ENCODE measurements at places on chromosomes 6 and 20. TPM values are rescaled to one million over a fixed set of nuclear protein-coding genes. Genes with fewer than 3 reads are reported as not detected.

PRKN gene
- 1.7 TPM for total RNA-seq

GRCh38 chr6:131731224-131731623 lies 20.4 kb upstream of the CTAGE9 start:
- no peak overlapping the region for H3K4me3 ChIP-seq
- no peaks in the 10 kb centered on the region for H3K36me3 ChIP-seq
- no peak overlapping the region for H3K27ac ChIP-seq
- H3K4me1 ChIP-seq, result no peaks in the 10 kb centered on the region
- DNase-seq, result no peak

DNA sequence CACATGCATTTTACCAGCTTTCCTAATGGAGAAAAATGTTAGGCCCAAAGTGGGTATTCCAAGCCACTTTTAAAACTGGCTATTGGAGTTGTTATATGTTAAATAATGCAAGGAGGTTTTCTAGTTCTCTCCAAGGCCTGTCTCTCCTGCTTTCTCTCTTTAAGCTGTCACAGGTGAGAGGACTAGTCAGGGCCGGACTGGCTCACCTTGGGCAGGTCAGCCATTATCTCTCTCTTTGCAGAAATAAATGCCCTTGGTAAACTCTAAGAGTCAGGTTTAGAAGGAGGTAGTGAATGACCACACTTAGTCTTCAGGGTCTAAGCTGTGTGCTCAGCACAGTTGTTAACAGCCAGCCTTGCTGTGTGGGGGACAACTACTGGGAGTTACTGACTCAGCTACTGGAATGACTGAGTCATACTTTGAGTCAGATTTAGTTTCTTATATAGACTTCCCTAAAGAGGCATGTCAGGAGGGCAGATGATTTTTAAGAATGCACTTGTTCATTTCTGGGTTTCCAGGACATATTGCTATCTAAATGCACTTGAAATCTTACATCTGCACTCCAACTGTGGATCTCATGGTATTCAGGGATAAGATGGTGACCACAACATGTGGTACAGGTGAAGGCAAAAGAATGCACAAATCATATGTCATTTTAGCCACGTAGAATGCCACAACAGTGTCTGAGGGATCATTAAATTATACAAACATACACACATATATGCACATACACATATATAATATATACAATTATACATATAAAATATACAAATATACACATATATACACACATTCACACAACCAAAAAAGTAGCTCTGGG lies 719.4 kb downstream of the EPM2A start:
- no peaks in the 10 kb centered on the region for H3K27me3 ChIP-seq
- no peak for DNase-seq
- peaks cover 3% of the 10 kb centered on the region for H3K4me1 ChIP-seq
- no peaks in the 10 kb centered on the region for H3K36me3 ChIP-seq
- H3K27ac ChIP-seq, result no peak overlapping the region
- H3K4me3 ChIP-seq, result no peak overlapping the region

GRCh38 chr6:41228616-41229015 lies 467 bp downstream of the TREML4 start:
- H3K4me1 ChIP-seq, result no peaks in the 10 kb centered on the region
- H3K4me3 ChIP-seq, result no peak overlapping the region
- no peak for DNase-seq

CGA gene
- total RNA-seq, result not detected

DNA sequence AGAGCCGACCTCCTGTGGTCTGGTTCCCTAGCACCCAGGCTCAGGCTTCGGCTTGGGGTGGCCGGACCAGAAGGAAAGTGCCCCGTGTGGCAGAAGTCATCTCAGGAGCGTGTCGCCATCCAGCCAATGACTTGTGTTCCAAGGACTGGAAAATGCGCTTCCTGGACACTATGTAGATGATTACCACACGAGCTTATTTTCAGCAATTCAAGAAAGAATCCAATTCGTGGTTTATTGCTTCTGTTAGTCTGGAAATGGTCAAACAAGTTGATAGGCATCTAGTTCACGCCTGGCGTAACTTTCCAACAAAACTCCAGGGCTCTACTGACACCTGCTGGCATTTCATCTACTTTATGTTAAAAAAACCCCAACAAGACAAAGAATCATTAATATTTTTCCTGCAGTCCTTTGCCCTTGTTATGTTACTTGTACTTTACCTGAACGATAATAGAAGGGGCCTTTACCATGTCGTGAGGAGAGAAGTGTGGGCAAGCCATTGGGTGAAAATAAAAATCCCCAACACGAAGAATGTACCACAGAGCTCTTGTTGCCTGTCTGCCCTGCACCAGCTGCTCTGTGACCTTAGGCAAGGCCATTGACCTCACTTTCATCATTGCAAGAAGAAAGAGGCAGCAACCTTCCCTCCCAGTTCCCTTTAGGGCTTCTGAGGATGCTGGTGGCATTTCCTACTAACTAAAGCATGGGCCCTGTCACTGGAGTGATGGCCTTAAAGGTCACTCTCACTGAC lies 154.7 kb upstream of the LAMP5 start:
- no peak overlapping the region for H3K4me3 ChIP-seq
- H3K4me1 ChIP-seq, result no peaks in the 10 kb centered on the region
- H3K27ac ChIP-seq, result no peak overlapping the region
- no peaks in the 10 kb centered on the region for H3K27me3 ChIP-seq
- H3K36me3 ChIP-seq, result no peaks in the 10 kb centered on the region
- no peak for DNase-seq

- no peaks in the 10 kb centered on the region for H3K36me3 ChIP-seq
- no peaks in the 10 kb centered on the region for H3K4me1 ChIP-seq
- H3K27ac ChIP-seq, result no peak overlapping the region
- H3K4me3 ChIP-seq, result no peak overlapping the region
Observed at GRCh38 chr6:107603006-107603370, 113.1 kb downstream of the SOBP start.

DNA sequence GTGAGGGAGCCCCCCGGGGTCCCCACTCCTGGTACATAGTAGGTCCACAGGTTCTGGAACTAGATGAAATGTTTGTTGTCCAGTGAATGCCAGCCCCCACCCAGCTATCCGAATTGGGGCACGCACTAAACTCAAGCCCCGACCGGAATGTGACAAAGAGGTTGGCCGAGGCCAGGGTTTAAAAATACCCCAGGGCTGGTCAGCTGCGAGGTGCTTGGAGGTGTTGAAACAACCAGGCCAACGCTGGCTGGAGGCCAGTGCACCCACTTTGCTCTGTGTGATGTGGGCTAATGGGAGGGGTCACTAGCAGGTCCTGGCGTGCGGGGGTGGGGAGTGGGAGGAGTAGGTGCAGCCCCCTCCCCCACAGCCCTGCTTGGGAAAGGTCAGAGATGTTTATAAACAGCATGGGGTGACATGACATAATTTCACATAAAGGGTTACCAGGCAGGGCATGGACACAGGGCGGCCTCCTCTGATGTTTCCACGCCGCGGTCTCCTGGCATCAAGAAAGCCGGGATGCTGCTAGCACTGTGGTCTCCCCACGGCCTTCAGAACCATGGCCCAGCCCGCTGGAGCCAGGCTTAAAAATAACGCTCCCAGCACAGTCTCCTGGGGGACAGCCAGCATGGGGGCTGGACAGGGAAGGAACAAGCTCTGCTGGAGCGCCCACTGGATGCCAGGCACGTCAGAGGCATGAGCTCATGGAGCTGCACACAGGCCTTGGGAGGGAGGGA lies 111.2 kb upstream of the PTPN1 start:
- no peak overlapping the region for H3K4me3 ChIP-seq
- DNase-seq, result no peak
- no peak overlapping the region for H3K27ac ChIP-seq
- peaks cover 4% of the 10 kb centered on the region for H3K4me1 ChIP-seq
- no peaks in the 10 kb centered on the region for H3K27me3 ChIP-seq

DNA sequence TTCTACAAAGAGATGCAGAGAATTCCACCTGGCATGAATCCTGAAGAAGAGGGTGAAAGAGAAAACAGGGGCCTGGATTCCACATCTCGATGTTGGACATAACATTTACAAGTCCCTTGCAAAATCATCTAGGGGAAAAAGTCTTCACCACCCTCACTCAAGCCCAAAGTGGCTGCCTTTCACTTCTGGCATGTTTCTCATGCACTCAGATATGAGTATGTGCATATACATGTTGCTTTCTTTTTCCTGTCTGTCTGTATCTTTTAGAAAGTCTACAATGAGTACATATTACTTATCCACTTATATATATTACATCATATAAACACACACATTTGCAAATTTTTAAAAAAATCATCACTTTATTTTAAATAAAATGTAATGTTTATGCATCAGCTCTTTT lies 159.3 kb downstream of the KIF6 start:
- DNase-seq, result no peak
- no peak overlapping the region for H3K27ac ChIP-seq
- no peak overlapping the region for H3K4me3 ChIP-seq

DNA sequence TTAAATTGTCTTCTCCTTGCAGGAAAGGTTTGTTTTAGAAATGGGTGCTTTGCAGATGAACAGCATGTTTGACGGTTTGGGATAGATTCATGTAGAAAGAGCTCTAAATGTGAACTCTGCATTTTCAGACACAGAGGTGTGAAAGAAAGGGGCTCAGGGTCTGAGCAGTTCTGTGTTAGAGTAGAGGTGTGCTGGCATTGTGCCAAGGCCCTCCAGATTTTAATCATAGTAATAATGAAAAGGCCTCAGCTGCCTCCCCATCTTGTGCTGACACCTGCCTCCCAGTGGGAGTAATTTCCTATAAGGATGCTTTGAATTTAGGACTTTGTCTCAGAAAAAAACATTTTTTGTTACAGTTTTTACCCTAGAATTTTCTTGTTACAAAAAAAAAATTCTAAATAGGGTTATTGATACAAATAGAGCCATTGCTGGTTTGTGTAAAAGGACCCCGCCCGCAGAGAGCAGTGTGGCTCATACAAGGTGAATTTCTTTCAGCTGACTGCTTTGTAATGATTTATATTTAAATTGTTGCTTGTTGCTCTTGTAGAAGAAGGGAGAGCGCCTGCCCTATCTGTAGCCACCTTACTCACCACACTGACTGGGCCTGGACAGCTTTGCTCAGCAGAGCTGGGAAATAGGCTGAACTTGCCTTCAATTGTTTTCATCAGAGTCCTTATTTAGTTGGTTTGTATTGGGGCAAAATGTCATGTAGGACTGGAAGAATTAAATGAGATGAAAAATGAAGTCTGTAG lies 294.5 kb downstream of the ZFAND3 start:
- no peaks in the 10 kb centered on the region for H3K36me3 ChIP-seq
- H3K4me1 ChIP-seq, result no peaks in the 10 kb centered on the region
- H3K27ac ChIP-seq, result no peak overlapping the region

DNA sequence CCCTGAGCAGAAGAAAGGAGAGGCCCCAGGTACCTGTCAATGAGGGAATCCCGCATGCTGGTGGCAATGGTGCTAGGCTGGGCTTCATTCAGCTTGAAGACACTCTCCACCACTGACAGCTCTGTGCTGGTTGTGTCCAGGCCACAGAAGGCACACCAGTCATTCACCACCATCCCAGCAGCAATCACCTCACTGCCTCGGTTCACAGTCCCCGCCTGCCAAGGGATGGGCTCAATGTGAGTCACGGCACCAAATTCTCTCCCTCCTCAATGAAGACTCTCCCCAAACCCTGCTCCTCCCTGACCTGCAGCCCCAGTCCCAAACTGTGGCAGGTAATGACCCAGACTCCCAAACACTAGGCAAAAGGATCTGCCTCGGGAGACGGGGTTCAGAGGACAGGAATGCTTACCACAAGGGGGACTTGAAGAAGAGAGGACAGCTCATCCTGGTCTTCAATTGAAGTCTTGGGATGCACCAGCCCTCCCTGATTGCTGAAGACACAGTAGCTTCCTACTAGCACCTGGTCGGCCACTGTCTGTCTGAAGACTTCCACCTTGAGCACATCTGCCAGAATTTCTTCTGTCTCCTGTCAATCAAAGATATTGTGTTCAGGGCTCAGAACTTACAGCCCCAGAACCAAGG lies 1.7 kb upstream of the MMP24OS start:
- no peak overlapping the region for H3K4me3 ChIP-seq
- no peak overlapping the region for H3K27ac ChIP-seq
- no peak for DNase-seq

- H3K4me3 ChIP-seq, result no peak overlapping the region
- H3K36me3 ChIP-seq, result no peaks in the 10 kb centered on the region
- H3K4me1 ChIP-seq, result peaks cover 47% of the 10 kb centered on the region
- H3K27me3 ChIP-seq, result no peaks in the 10 kb centered on the region
- H3K27ac ChIP-seq, result no peak overlapping the region
Observed at GRCh38 chr20:32288225-32288849, 10.9 kb downstream of the KIF3B start.

GRCh38 chr6:30829033-30829432 lies 55.3 kb upstream of the DDR1 start:
- H3K27ac ChIP-seq, result no peak overlapping the region
- DNase-seq, result no peak
- no peaks in the 10 kb centered on the region for H3K36me3 ChIP-seq
- no peak overlapping the region for H3K4me3 ChIP-seq
- no peaks in the 10 kb centered on the region for H3K4me1 ChIP-seq

ZBTB12 gene
- total RNA-seq, result 1.7 TPM

DNA sequence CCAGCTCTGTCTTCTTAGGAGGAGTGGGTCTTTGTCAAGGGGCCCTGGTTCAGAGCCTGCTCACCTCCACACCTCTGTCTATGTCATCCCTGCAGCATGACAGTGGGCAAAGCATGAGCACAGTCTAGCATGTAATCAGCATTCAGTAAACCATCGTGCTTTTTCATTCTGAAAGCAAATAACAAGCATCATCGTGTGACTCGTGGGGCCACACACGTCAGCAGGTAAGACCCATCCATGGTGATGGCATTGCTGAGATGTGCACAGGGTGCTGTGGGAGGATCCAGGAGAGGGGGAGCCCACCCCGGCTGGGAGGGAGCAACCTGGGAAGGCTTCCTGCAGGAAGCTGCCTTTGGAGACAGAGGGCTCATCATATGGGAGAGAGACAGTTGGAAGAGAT lies 106.7 kb downstream of the TMEM242 start:
- H3K4me1 ChIP-seq, result peaks cover 6% of the 10 kb centered on the region
- H3K27me3 ChIP-seq, result no peaks in the 10 kb centered on the region
- no peak overlapping the region for H3K27ac ChIP-seq

DNA sequence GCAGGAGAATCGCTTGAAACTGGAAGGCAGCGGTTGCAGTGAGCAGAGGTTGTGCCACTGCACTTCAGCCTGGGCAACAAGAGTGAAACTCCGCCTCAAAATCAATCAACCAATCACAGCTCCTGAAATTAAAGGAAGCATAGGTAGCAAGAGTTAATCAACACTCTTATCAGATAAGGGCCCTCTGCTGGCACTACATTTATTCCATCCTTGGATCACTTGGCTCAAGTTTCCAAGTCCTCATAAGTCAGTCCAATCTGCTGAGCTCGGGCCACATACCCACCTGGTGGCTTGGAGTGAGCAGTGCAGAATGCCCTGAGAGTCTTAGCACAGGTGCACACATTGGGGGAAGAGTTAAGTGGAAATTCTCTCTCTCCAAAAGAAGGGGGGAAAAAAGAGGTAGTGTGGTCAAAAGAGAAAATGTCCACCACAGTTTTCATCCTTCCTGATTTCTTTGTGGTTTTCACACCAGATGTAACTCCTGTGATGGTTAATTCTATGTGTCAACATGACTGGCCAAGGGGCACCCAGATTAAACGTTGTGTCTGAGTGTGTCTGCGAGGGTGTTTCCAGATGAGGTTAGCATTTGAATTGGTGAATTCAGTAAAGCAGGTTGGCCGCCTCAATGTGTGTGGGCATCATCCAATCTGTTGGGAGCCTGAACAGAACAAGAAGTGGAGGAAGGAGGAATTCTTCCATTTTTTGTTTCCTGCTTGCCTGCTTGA lies 14.2 kb upstream of the FAM8A1 start:
- H3K27me3 ChIP-seq, result no peaks in the 10 kb centered on the region
- no peaks in the 10 kb centered on the region for H3K36me3 ChIP-seq
- H3K4me1 ChIP-seq, result no peaks in the 10 kb centered on the region
- no peak for DNase-seq
- no peak overlapping the region for H3K4me3 ChIP-seq
